Substantia nigra (tissue), 51 donors: ENCODE measurements at places on chromosomes 3 and 15.

- DNase-seq, result no peak
Measured at GRCh38 chr15:70152070-70152480, 54.4 kb upstream of the TLE3 start.

DNA sequence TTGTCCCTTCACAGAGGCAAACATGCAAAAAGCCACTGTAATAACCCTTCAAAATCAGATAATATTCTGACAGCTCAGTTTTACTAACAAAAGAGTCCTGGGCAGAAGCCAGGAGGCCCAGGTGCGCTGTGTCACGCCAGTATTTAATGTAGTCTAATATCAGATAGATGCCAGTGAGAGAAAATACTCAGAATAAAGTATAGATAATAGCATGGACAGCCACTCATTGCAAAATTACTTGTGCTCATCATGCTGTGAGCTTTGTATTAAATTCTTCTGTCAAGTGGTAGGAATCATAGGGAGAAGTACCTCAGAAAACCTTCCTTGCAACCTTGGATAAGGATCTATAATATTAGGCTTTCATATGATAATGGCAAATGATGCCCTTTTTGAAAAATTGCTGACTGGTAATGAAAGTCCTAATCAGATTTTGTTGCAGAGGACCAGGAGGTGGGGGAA, 1154.3 kb downstream of the ROBO1 start:
- DNase-seq, result no peak

GRCh38 chr3:194705761-194706160, 20.1 kb downstream of the FAM43A start:
- DNase-seq, result no peak

- no peak for DNase-seq
Measured at GRCh38 chr3:192923731-192924130, 6.1 kb upstream of the MB21D2 start.

DNA sequence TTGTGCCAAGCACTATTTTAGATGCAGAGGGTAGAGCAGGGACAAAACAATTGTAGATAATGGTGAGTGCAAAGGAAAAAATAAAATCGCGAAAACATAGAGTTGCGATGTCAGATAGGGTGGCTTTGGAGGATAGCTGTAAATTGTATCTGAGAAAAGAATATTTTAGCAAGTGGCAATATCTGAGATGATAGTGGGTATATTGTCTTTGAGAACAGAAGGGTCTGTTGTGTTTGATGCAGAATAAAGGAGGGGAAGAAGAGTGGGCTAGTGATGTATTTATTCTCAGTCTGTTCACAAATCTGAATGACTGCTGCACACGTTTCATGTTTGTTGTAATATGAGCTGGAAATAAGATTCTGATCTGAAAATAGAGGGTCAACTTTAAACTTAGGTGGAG, 396.8 kb downstream of the CADM2 start:
- DNase-seq, result no peak

DNA sequence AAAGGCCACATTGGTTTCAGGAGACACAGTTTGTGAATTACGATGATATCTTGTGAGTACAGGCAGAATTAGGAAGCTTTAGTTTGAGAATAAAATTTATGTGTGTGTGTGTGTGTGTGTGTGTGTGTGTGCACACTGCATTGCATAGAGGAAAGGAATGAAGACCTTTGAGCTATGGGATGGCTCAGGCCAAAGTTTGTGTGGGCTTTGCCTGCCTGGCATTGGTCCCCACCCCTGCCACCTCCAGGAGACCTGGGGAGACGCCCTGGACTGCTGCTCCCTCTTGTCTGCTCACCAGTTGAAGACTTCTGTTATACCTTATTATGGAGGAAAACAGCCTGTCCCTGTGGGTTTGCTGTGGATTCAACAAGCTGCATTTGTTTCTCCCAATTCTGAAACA, 37.2 kb downstream of the TIGIT start:
- DNase-seq, result no peak

DNA sequence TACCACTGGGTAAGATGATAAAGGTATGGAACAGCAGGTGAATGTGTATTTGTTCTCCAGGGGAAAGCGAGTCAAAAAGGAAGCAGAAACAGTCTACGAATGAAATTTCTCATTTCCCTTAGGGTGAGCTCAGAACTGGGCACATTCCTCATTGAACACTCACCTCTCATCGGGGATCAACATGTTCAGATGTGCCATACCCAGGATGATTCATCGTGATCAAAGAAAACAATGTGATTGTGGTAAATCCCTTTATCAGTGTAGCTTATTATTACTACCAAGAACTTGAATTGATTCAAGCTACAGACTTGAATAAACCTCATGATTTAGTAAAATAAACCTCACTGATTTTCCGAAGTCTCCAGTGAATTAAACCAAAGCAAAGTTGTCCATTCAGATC, 72.1 kb downstream of the GJD2 start:
- no peak for DNase-seq

DNA sequence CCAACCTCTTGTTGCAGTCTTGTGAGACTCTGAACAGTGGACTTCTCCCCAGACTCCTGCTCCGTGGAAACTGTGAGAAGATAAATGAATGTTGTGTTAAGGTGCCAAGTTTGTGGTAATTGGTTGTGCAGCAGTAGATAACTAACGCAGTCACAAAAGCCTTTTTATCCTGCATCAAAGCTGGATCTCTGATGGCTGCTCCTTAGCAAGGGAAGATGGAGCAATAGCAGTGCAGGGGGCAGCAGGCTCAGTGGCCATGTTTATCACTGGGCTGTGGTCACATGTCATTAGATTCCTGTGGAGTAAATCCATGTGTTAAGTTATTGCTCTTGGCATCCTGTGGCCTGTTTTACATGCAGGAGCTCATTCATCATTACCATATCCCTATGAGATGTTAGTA, 13.5 kb downstream of the CMTM7 start:
- DNase-seq, result no peak

DNA sequence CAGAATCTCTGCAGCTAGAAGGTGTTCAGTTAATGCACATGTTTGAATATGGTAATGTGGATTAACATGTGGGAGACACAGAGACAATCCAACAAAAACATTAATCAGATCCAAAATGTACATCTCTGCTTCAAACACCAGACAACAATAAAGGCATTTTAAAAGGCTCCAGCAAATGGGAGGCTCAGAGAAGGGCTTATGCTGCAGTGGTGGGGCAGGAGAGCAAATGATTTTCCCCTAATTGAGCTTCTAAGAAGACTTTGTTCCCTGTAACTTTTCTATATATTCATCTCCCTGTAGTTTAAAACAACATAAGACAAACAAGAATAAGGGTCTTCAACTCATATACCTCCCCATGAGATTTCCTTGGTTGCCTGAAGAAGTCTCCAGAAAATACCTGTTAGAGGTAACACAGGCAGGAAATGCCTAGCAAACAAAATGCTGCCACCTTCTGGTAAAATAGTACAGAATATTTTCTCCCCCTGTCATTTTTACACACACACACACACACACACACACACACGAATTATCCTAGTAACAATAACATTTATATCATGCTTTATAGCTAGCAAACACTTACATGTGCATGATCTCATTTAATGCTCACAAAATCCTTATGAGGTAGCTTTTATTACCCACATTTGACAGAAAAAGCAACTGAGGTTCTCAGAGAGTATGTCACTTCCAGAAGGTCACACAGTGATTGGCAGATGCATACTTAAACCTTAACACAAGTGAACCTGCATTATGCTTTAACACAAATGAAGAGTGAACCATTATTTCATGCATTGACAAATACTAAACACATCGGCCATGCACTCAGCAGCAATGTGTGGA, 123.4 kb upstream of the MB21D2 start:
- no peak for DNase-seq

- DNase-seq, result no peak
Measured at GRCh38 chr3:133833267-133833666, 27.7 kb downstream of the SRPRB start.

DNA sequence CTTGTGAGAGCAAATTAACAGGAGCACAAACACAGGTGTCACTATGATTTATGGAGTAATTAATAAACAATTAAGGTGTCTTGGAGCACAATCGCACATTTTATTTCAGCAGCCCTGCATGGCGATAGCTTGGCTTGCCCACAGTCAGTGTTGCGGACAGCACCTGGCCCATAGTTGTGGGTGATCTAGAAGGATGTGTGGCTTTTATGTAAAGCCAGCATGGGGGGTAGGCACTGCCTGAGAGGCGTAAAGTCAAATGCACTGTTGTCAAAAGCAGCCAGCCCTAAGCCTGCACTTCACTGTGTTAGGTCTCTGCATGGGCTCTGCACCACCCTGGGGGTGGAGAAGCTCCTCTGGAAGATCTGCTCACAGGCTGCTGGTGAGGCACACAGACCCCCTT, 177.4 kb upstream of the PPP2R3A start:
- DNase-seq, result no peak

- no peak for DNase-seq
Measured at GRCh38 chr3:98587654-98588053, 5.8 kb downstream of the CPOX start.

DNA sequence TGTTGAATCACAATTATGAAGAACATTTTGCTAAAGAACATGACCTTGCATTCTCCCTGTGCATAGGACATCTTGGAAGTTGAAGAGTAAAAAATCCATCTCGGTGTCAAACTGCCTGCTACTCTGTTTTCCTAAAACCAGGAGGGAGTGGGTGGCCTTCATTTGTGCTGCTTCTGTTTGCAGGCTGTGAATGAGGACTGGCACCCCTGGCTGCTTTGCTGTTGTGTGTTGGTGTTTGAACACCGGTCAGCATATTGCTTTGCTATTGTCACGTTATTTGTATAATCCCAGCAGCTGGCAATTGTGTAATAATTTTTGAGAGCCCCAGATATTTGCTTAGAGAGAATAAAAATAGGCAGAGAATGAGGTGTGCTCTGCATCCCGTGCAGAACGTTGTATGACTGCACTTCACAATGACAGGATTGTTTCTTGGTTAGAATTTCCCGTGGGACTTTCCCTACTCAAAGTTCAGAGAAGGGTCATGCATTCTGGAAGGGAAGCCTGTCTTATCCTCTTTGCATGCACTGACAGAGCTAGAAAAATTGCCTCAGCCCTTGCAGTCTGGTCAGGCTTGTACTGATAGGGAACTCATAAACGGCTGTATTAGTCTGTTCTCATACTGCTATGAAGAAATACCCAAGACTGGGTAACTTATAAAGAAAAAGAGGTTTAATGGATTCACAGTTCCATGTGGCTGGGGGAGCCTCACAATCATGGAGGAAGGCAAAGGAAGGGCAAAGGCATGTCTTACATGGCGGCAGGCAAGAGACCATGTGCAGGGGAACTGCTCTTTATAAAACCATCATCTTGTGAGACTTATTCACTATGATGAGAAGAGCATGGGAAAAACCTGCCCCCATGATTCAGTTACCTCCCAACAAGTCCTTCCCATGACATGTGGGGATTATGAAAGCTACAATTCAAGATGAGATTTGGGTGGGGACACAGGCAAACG, 16.3 kb downstream of the SV2B start:
- DNase-seq, result no peak

- DNase-seq, result no peak
Measured at GRCh38 chr3:52535411-52536111, 844 bp upstream of the UQCC5 start.

DNA sequence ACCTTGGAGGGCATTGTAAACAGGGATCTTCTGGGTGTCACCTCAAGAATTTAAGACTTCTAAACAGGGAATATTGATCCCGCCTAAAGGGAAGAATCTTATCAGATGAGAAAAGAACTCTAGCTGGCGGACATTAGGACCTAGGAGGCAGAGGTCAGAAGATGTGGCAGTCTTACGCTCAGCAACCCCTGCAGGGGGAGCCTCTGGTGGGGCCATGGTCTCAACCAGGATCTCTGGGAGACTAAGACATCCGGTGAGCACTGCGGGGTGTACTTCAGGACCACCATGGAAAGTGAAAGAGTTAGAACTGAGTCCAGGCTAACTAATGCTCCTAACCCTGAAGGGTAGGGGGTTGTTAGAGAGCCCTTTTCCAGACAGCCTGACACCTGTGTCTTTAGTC, 295.2 kb downstream of the VGLL3 start:
- no peak for DNase-seq

GRCh38 chr3:57097536-57097935, 37.1 kb downstream of the SPATA12 start:
- no peak for DNase-seq

DNA sequence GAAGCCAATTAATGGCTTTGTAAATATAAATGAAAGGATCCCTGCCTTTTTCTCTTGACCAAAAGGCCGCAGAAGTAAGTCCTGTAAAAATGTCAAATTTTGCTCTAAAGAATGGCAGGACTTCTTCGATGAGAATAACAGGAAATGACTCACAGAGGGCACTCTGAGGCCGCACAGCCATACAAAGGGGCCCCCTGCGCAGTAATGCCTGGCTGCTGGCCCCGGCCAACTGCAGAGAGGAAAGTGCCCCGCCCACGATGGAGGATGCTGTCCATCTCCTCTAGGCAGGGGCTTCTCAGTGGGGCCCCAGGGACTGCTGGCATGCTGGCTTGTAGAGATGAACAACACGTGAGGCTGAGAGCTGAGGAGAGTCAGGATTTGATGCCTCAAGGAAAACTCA, 18.1 kb upstream of the SCN10A start:
- DNase-seq, result no peak

- DNase-seq, result no peak
Measured at GRCh38 chr3:62229908-62230307, 143.4 kb downstream of the FEZF2 start.

- no peak for DNase-seq
Measured at GRCh38 chr3:147943265-147943945, 534.2 kb downstream of the ZIC1 start.

DNA sequence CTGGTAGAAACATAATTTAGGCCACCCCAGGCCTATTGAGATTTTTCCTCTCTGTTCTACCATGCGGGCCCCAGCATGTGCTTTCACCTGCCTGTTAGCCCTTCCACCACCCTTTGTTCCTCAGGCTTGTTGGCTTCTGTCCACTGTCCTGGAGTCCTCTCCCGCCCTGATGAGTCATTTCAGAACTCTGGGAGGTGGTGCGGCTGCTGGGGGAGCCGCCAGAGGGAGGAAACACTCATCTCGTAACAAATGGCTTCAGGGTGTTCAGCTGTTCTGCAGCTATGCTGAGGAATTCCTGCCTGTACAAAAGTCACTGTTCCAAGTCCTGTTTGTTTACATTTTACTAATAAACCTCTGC, 36.3 kb downstream of the LRTM1 start:
- peak; percentile 19 for DNase-seq

DNA sequence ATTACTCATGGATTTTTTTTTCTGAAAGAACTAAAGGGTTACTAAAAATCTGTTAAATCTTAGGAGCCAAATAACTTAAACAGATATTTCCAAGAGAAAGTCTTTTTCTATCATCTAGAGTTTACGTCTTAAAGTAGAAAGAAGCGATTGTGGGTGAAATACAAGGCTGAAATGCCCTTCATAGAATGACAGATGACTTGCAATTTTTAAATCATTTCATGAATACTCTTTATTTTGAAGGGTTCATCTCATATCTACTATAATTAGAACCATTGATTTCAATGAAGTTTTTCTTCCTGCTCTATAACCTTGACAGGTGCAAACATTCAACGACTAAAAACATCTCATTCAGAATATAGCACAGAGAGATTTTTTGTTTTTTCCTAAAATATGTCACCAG, 217.0 kb downstream of the GABRB3 start:
- no peak for DNase-seq

DNA sequence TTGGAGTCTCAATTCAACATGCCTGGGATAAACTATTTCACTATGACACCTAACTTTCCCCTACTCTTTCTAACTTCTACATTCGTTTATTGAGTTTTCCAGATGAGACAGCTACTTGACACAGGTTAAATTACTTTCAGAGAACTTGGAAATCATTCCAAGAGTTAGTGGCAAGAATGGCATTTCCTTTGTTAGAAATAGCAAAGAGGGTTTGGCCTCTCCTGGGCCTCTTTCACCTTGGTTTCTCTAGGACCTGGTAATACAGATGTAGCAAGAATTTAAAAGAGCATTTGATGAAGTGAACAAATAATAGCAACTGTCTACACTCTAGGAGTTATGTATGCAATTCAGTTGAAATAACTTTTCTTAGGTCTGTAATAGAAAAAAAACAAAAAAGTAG, 748.9 kb downstream of the MECOM start:
- DNase-seq, result no peak
